Ammon's horn (tissue), 1 donor: ENCODE measurements at places on chromosomes 6 and 20.

DNA sequence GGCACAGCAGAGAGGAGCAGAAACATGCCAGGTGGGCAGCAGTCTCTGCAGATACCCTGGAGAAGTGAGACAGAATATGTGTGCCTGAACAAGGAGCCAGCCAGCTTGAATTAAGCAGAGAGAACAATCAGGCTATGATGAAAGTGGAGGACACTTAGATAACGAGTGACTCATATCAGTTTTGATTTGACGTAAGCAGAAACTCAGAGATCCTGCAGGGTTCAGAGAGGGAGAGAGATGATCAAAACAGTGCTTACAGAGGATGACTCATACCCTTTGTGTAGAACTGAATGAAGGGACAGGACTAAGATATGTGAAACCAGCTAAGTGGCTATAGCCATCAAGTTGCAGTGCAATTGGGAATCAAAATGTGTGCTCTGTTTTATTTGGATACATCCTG is 300.7 kb downstream of the TENT5A start:
- DNase-seq, result no peak

GRCh38 chr6:422433-423054 is 31.0 kb downstream of the IRF4 start:
- no peak for DNase-seq

- peak; percentile 68 for DNase-seq
Observed at GRCh38 chr6:157879873-157880254, 56.8 kb downstream of the SNX9 start.

- peak; percentile 31 for DNase-seq
Observed at GRCh38 chr20:61253264-61253639, 1.2 kb downstream of the CDH4 start.

GRCh38 chr6:108959972-108960582 is 111.9 kb downstream of the ARMC2 start:
- no peak for DNase-seq
